ENCODE measurements at places on chromosomes 2 and 18.

DNA sequence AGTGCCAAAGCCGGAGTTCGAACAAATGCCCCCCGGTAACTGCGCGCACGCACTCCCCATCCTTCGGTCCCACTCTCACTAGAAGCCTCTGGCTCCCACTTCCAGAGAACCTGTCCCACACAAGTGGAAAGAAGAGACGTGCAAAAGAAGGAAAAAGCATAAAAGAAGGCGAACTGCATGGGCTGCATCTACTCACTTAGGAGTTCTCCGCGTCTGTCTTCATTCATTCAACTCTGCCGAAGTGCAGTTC is 312 bp downstream of the NR4A2 start:
- DNase-seq = no peak

GRCh38 chr18:63319383-63320122 is at the start of gene BCL2:
Gene BCL2, minus strand, starts transcription at chr18:63319769.
- no peak for DNase-seq

DNA sequence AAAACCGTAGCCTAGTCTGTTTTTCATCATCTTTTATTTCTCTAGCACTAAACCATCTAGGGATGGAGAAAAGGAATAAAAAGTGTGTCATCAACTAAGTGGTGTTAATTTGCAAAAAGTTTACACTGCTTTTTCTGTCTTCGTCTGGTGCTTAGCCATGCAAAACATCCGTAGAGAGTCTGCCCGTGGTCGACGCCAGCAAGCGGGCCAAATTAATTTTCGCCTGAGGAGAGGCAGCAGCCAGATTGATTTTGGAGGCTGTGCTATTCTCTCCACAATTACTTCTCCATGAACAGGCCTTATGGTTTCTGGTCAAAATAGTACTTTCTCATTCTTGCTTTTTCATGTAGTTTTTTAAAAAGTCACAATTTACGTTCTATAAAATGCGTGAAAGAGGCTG is 46.3 kb downstream of the TNFRSF11A start:
- DNase-seq = peak; percentile 69

DNA sequence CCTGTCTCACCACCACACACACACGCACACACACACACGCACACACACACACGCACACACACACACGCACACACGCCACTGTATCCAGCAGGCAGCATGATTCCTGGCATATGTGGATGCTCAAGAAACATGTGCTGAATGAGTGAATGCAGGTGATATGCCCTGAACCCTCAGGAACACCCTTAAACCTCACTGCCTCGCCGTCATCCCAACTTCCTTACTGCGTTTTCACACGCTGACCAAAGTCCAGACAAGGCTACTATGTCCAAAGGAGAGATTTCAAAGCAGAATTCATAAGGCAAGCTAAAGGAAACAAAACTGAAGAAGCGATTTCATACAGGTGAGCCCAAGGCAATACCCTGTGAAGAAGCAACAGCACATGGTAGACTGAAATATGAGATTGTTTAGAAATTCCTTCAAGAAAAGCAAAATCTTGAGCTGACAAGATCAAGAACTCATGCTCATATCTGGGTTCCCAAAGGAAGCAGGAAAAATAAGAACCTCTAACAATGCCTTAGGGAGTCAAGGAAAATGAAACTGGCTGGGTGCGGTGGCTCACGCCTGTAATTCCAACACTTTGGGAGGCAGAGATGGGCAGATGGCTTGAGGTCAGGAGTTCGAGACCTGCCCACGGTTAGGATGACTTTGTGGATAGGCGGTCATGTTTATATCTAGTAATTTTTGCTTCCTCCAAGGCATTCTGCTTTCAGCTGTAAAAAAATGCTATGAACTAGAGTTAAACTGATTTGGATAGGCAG is 69.1 kb downstream of the TNFRSF11A start:
- no peak for DNase-seq

GRCh38 chr2:25528173-25528572 is 145.2 kb downstream of the DTNB start:
- DNase-seq = no peak

GRCh38 chr2:207133820-207134519 is 31.8 kb downstream of the KLF7 start:
- DNase-seq = peak; percentile 87

DNA sequence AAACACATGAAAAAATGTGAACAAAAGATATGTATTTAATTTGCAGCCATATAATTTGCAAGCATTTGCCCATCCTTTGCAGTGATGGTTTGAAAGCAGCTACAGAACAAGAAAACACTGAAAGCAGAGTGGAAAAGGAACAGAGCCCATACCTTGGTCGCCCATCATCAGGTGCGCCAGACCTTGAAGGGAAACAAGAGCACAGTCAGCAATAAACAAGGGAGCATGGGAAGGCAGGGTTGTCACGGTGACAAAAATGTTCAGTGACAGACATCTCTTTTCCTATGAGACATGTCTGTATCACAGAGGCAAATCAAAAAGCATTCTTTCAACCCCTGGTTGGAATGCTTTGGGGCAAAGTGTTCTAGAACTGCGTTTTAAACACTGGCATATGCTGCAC is 109.4 kb downstream of the NRXN1 start:
- no peak for DNase-seq

GRCh38 chr18:26103579-26103978 is 13.2 kb upstream of the SS18 start:
- DNase-seq = no peak

DNA sequence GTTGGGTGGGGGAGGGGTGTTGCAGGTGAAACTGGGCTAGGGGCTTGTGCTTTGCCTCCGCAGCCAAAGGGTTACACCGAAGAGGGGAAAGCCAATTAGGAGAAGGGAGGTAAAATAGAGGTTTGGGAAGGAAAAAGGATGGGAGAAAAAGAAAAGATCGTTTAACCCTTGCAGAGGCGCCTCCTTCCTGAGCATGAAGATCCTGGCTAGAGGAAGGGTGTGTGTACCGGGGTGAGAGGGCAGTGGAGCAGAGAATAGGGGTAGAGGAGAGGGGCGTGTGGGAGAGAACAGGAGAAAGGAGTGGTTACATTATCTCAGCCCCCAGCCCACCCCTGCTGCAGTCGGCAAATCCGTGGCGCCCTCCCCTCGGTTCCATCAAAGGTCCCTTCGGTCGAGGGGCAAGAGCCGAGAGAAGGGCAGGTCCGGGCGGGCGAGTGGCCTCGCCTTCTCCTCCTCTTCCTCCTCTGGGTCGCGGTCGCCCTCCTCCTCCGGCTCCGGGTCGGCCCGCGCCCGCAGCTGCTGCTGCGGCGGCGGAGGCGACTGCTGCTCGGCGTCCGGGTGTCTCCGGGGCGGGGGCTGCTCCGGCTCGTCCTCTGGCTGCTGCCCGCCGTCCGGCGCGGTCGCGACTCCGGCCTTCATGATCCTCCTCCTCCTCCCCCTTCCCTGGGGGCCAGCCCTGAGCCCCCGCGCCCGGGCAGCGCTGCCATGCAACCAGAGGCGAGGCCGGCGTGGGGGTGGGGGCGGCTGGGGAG is 1.1 kb downstream of the MARCHF4 start:
- no peak for DNase-seq

DNA sequence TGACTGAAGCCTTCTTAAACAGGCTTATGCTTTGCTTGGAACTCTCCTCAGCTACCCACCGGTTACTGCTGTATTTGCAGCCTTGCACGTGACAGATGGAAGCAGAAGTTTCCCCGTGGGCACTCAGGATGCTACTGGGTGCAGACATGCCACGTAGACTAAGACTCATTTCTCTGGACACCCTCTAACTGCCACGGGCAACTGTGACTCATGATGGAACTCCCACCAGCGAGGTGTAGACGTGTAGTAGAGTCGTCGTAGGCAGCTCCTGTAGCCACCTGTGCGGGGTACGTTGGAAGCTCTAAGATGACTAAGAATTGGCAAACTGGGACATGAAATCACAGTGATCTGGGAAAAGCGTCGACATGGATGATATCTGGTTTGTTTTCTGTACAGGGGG is 27.5 kb downstream of the TSHZ1 start:
- DNase-seq = no peak

GRCh38 chr2:195602687-195603086 is 54.3 kb upstream of the SLC39A10 start:
- DNase-seq = no peak

DNA sequence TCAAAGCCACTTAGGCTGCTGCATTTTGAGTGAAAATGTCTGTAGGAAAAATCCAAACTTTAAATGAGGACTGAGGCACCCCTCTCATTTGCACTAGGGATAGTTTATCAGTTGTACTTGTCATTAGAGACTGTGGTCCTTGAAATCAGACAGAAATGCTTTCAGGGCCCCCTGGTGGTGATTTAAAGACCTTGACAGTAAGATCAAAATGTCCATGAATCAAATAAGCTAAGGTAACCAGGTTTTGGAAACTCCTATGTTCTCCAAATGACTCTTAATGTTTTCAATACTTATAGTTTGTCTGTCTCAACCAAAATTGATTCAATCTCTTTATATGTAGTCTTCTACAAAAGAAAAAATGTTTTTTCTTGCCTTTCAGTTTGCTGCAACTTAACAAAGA is 28.8 kb upstream of the DDX18 start:
- DNase-seq = peak; percentile 2

GRCh38 chr2:26008851-26009566 is 24.9 kb upstream of the RAB10 start:
- DNase-seq = no peak

DNA sequence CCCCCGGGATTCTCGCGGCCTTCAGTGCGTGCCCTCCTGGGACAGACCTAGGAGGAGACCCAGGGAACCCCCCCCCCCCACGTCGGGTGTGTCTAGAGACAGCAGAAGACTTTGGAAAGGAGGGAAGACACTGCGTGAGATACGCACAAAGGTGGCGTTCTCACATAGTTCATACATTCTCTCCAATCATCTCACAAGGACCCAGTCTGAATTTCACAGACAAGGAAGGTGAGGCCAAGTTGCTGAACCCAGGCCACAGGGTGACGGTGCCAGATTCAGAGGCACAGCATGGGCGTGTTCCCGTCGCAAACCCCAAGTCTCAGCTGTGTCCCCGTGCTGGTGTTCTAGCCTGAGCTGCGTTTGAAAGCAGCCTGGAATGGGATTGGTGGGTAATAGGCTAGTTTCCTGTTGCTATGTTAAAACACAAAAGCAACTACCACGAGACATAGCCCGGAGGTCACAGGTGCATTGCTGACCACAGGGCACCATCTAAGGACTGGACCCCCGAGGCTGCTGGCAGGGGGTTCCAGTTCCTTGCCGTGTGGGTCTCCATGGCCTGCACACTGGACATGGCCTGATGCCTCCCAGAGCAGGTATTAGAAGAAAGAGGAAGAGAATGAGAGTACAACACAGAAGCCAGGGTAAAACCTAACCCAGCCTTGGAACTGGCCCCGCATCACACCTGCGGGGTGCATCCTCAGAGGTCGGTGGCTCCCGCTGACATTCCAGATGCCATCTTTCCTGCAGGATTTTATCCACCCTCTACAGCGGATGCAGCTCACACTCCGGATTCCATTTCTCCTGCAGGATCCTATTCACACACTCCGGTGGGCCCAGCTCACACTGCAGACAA is 1.1 kb upstream of the PXDN start:
- DNase-seq = no peak

- no peak for DNase-seq
Observed at GRCh38 chr2:230205034-230205433, 14.8 kb downstream of the SP110 start.

GRCh38 chr2:218993345-218994315 is at the start of gene CRYBA2:
Gene CRYBA2, minus strand, starts transcription at chr2:218993422. Its CDS starts 246 bp downstream, at chr2:218993176.
- no peak for DNase-seq

- DNase-seq = peak; percentile 74
Observed at GRCh38 chr2:58571181-58571852, 330.2 kb upstream of the FANCL start.

GRCh38 chr2:12507295-12507694 is 209.4 kb upstream of the TRIB2 start:
- DNase-seq = no peak

- DNase-seq = no peak
Observed at GRCh38 chr2:46025081-46025480, 272.1 kb upstream of the EPAS1 start.

DNA sequence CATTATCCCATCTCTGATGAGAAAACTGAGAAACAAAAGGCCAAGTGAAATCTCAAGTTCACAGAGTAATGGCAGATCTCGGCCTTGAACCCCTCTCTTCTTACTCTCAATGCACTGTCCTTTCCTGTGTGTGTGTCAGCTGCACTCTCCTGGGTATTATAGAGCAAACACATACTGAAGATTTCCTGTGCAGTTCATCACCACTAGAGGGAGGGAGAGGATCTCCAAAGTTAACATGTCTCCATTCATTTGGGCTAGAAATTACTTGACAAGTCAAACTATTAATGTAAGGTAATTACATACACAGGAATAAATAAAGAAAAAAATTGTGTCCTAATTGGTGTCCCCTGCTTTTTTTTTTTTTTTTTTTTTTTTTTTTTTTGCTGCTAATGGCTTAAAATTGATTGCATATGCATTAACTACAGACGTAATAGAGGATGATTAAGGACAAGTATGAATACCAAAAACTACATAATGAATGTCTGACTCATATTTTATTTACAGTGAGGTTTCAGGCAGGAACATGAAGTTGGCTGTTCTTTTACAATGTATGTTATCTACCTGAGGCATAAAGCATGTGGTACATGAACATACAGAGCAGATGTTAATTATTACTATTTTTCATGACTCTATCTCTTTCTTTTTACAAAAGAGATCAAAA is 269.2 kb downstream of the NYAP2 start:
- DNase-seq = peak; percentile 59

GRCh38 chr2:184834699-184835397 is 236.5 kb downstream of the ZNF804A start:
- DNase-seq = no peak

DNA sequence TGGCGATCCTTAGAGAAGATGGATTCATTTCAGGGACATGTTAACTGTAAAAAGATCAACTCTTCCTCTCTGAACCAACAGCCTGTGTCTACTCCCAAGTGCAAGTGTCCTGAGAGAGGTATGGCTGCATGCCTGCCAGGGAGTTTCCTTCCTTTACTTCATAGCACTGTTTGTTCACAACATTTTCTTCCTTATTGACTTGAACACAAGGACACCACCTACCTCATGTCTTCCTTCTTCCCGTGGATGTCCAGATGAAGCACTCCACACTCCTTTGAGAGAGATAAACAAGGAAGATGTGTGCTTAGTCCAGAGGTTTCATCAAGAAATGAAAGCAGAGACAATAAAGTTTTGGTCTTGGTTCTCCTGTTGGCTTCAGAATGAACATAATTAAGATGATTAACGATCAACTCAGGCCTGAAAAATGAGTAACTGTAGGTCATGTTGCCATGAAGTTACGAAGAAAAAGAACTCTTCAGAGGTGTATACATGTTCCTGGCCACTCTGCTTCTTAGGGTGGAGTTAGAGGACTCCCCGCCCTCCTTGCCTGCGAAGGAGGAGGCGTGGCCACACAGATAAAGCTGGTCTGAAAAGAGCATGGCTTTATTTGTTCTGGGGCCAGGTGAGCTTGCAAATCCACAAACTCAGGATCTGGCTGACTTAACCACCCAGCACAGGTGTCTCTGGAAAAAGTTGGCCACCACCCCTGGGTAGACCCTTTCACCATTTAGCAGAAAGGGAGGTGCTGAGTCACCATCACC is 155.0 kb upstream of the KCTD1 start:
- no peak for DNase-seq
